ENCODE measurements at places on chromosomes 3 and 15. TPM values are rescaled to one million over a fixed set of nuclear protein-coding genes. Genes with fewer than 3 reads are reported as not detected.

Gene CCDC39
- total RNA-seq, result 0.60 TPM

Gene IL17RE
- total RNA-seq, result 13.7 TPM

Gene GOLGA6B
- total RNA-seq, result not detected

Gene CHRNA7
- 3.6 TPM for total RNA-seq

Gene XRN1
- 71.8 TPM for total RNA-seq

Gene SKOR1
- 1.2 TPM for total RNA-seq

DNA sequence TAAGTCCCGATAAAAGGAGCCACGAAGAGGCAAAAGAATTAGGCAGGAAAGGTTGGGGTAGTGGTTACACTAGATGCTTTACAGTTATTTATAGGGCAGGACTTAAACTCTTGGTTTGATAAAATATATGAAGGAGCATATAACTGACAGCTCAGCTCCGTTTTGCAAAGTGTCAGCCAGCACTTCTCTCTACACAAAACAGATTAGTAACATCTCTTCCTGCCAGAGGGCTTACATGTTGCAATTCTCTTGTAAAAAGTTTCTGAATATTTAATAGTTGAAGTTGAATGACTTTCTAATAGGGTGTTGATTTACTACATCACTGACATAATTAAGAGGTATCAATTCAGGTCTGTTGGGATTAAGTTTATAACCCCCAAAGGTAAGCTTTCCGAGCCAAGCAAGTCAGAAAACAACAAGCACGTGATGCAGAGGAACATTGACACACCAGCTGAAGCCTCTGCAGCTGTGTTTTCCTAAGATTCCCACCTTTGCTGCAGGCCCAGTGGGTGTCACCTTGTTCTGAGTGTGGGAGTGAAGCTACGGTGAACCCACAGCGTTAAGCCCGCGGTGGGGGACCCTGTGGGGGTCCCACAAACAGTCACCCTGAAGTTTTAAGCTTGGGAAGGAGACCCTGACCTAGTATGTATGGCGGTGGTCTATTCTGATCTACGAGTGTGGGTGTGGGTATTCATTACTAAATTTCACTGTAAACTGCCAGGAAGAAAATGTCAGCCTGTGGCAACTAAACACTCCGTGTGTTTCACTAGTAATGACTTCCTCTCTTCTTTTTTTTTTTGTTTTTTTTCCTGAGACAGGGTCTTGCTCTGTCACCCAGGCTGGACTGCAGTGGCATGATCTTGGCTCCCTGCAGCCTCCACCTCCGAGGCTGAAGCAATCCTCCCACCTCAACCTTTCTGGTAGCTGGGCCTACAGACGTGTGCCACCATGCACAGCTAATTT, 22.0 kb upstream of the ATP13A3 start:
- DNase-seq, result no peak

GRCh38 chr3:81097889-81098288, 663.6 kb downstream of the GBE1 start:
- no peak for DNase-seq

DNA sequence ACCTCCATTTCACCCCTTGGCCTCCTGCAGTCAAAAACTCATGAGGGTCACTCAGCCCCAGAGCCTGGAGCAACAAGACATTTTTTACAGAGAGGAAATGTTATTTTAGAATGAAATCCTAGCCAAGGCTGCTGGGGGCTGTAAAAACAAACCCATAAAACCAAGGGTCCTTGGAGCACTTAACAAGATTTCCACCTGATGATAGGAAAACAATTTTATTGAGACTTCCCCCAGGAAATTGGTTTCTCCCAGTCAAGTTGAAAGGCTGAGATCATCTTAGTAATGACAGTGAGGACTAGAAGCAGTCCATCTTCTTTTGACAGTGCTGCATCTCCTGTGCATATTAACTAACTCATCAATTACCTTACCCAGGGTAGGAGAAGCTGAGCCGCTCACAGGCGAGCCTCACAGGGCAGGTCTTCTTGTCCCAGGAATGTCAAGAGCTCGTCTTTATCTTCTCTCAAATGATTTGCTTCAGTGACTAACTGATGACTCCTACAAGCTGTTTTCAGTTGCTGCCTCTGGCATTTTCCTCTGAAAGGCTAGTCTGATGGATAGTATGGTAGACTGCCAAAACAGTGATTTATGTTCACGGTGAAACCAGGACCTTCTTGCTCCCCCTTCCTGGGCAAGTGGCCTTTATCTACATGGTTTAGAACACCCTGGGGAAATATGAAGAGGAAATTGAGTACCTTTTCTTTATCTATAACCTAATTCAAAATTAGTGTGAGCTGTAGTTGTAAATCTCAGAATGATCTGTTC, 34.6 kb upstream of the AEN start:
- DNase-seq, result no peak

GRCh38 chr3:37808656-37809055, 53.0 kb upstream of the CTDSPL start:
- no peak for DNase-seq

DNA sequence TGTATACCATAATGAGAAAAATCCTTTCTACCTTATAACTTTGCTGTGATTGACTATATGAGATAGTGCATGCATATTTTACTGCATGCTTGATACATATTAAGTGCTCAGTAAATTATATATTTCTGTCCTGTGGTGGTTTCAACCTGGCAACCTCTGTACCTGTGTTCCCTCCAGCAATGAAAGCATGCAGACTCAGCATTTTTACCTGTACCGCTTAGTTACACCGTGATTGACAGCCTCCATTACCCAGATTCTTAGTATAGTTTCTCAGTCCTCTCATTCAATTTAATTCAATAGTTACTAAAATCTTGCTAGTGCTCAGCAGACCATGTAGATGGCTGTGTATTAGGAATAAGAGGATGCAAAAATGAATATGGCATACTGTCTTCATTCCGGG, 386.0 kb downstream of the EPHA6 start:
- no peak for DNase-seq

GRCh38 chr3:8790529-8790928, 21.1 kb upstream of the OXTR start:
- DNase-seq, result no peak

DNA sequence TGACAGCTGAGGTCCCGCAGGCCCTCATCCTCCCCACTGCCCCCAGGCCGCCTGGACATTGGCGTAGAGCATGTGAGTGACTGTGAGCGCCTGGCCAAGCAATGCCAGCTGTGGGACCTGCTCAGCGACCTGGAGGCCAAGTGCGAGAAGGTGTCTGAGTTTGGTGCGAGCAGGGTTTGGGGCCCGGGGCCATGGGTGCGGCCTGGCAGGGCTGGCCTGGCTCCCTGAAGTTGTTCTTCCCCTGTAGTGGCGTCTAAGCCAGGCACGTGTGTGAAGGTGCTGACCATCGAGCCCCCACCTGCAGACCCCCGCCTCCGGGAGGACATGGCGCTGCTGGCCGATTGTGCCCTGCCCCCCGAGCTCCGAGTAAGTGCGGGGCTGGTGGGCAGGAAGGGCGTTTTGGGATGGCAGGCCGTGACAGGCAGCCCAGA, 4.2 kb downstream of the ABTB1 start:
- DNase-seq, result peak; percentile 38

GRCh38 chr3:13451301-13451673, 28.8 kb upstream of the HDAC11 start:
- no peak for DNase-seq

DNA sequence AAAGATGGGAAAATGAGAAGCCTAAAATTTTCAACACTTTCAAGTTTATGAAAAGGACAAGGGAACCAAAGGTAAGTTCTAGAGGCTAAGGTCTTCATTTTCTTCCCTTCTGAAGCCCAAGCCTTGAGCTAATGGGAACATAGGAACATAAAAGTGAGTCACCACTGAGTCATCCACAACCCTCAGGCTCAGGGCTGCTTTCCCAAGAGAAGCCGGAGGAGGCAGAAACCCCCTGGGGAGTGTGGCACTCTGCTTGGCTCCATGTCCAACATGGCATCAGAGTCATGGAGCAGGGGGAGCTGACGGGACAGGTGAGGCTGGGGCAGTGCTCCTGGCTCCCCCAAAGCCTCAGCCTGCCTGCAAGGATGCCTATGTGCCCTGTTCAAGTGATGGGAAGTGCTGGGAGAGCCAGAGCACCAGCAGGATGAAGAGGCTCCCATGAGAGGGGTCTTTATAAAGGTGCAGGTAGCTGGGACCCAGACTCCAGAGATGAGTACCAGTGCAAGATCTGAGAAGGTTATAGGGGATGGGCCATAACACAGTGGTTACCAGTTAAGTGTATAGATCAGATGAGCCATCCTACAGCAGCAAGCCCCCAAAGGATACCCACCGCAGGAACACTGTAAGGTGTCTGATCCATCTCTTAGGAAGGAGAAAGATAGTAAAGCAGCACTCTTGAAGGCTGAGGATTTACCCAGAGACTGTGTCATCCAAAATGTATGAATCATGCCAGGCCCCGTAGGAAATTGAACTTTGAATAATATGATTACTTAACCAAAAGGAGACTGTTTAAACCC, 31.8 kb upstream of the RYR3 start:
- peak; percentile 49 for DNase-seq

All from aorta (tissue), 5 donors.